ENCODE measurements at places on chromosomes 2 and 18. TPM values are rescaled to one million over a fixed set of nuclear protein-coding genes. Genes with fewer than 3 reads are reported as not detected.

Gene PPP1R1C
- total RNA-seq: 9.1 TPM

Gene EGR4
- total RNA-seq: 11.4 TPM

Gene PDIA6
- total RNA-seq: 109 TPM

Gene KCNK3
- 11.1 TPM for total RNA-seq

Gene TRIM54
- total RNA-seq: 2.8 TPM

Gene NEU2
- not detected for total RNA-seq

Gene ACADL
- total RNA-seq: 54.0 TPM

Gene MYO3B
- 0.09 TPM for total RNA-seq

Gene UGT1A4
- total RNA-seq: not detected

Gene SERPINB11
- 10.3 TPM for total RNA-seq

Gene ALPP
- 0.97 TPM for total RNA-seq

Gene GPR45
- total RNA-seq: not detected

Gene FAM237A
- total RNA-seq: not detected

Data from prostate gland (tissue), 2 donors.